Myocyte (in vitro differentiated cells): ENCODE measurements at places on chromosomes 2 and 18. TPM values are rescaled to one million over a fixed set of nuclear protein-coding genes. Genes with fewer than 3 reads are reported as not detected.

DNA sequence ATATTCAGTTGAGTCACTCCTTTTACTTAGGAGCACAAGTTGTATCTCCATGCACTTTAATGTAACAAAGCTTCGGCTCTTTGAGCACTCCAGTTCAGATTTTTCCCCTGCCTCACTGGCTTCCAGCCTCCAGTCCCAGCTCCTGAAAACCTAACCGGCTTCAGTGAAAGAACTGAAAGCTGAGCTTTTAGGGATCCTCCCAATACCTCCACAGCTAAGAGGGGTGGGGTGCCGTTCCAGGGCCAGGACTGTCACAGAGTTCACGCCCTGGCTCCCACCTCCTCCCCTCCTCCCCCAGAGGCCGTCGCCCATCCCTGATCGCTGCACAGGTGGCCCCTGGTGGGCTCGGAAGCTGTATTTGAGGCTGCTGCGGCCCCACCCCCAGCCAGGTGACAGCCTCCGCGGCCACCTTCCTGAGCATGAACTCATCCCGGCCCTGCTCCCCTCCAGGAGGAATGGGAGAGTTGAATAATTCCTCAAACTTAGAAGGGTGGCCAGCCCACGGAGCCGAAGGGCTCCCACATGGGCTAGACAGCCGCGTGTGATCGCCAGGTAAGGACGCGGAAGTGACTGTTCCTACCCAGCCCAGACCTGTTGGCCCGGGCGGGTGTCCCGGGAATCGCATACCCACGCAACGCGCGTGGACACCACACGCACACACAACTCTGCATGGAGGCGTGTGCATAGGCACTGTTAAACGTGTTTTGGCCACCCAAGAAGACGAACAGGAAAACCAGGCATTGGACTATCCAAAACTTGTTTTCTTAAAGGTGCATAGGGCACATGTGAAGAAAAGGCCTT lies 1.8 kb downstream of the MYO5B start:
- no peak for DNase-seq

DNA sequence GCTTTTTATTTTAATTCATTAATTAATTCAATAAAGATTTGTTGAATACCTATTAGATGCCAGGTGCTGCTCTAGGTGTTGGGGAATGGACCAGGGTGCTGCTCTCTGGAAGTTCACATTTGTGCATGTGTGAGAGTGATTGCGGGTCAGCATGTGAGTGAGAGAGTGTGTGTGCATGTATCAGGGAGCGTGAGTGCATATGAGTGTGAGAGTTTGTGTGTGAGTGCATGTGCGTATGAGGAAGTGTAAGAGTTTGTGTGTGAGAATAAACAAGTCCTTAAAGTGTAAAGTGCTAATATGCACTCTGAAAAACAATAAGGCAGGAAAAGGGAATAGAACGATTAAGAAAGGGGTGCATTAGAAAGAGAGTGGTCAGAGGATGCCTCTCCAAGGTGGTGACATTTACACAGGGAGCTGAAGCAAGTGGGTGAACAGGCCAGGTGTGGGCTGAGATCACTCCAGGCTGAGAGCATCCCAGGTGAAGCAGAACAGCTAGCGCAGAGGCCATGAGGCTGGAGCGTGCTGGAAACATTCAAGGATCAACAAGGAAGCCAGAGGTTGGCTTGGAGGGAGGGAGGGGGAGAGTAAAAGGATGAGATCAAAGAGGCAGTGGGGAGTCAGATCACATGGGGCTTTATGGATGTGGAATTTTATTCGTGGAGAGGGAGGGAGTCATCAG lies 50.5 kb upstream of the SLC1A4 start:
- DNase-seq: no peak

Gene CRYBA2
- total RNA-seq: not detected in 2 replicates

- no peak for DNase-seq
Measured at GRCh38 chr18:64416990-64417389, 268.1 kb upstream of the LINC00305 start.

Gene TSPYL6
- total RNA-seq: not detected in 2 replicates

GRCh38 chr2:43778233-43778632 lies 4.4 kb downstream of the DYNC2LI1 start:
- no peak for DNase-seq

Gene CFC1B
- not detected in 2 replicates for total RNA-seq

DNA sequence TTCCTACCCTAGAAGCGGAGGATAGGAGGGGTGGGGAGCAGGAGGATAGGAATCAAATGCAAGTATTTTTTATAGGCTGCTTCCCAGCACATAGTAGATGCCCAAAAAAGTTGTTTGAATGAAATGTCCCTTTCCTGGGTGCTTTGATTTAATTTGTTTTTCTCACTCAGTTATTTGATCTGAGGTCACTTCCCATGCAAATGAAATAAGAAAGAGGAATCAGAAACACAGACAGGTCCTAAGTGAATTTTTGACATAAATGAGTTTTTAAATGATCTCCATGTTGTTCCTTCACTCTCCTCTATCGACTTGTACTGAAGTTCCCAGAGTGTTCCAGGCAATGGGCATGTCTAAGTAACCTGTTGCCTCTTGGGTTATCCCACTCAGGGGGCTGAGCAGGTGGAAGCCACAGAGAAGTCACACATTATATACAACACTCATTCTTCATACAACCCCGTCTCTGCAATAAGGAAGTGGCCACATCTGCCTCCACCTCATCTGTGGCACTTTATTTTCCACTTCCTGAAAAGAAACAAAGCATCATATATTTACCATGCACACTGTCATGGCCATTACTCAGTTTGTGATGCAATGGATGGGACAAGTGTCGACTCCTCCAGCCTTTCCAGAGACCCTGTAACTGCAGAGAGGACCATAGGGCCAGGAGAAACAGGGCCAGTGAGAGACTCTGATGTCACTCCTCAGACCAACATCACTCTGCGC lies 81.9 kb upstream of the ZNF397 start:
- DNase-seq: no peak

DNA sequence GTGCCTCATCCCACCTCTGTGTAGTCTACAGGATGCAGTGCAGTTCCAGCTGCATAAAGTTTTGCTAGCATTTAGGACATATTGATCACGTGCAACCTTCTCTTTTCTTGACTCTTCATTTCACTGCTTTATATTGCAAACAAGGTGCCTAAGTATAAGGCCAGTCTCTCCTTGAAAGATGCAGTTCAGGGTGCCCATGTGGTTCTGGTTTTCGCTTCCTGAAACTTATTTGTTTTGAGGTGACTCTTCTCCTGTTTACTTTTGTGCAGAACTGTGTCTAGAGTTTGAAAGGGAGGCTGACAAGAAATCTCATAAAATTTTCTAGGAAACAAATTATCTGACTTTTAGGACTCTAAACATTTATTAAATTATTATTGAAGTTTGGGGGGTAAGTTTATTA lies 189.9 kb downstream of the UBE2E3 start:
- DNase-seq: no peak

Gene POMC
- not detected in 2 replicates for total RNA-seq
